ENCODE measurements at places on chromosomes 7 and 10.

DNA sequence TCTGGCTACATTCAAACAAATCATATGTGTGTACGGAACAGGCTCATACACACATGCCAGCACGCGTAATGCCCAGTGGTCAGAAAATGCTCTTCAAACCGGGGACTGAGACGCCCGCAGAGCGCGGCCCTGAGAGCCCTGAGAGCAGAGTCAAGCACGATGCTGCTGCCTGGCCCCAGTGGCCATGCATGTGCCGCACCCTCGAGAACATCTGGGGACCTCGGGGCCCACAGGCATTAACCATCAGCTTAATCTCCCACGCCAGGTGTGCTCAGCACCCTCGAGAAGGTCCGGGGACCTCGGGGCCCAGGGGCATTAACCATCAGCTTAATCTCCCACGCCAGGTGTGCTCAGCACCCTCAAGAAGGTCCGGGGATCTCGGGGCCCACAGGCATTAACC, 163.1 kb downstream of the PTPRN2 start:
- no peak for DNase-seq

GRCh38 chr10:92756201-92757065, 66.7 kb downstream of the HHEX start:
- no peak for DNase-seq

DNA sequence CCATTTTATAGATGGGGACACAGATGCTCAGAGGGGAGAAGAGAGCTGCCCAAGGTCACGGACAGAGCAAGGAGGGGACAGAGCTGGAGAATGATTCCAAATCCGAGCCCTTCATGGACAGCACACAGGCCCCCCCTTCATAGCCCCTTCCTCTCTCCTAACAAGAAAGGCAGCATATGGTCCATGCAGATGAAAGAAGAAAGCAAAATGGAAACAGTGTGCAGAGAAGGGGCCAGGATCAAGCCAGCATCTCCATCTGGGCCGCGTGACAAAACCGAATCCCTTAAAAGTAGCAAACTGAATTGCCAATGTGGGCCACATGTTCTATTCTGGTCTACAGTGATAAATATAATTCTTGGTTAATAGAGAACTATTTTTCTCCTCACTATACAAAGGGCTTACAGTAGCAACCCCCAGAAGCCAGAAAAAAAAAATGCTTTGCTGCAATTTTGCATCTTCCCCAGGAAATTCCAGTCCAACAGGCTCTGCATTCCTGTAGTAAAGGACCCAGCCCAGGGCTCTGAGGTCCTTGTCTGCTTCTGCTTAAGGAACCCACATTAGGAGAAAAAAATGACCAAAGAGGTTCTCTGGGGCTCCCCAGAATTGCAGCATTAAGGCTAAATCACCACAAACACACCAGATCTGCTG, 7.8 kb downstream of the CPXM2 start:
- no peak for DNase-seq

- no peak for DNase-seq
Observed at GRCh38 chr10:63707254-63707910, 186.2 kb downstream of the REEP3 start.

DNA sequence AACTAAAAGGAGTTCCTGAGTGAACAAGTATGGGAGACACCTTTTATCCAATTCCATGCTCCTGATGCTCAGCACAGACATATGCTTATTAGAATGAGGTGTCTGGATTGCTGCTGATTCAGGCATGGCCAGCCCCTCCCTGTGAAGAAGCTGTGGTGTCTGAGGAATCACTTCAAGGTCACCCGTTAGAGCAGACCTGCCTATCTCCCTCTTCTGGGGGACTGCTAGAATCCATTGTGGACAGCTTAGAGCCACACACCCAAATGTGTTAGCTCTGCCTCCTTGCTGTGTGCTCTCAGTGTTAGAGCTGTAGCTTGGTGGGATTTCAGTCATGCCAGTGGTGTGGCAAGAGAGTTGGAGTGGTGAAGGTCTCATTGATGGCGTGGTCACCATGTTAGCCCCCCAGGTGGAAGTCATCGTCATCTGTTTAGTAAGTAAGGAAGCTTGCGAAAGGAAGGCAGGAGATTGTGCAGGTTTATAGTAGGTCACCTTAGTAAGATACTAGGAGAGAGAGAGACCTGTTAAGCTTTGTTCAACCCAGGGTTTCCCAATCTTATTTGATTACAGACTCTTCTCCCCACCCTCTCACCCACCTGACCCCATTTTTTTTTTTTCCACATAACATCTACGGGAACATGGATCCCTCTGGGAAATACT, 12.8 kb downstream of the PRXL2A start:
- DNase-seq = no peak
